ENCODE measurements at places on chromosomes 12 and 14. TPM values are rescaled to one million over a fixed set of nuclear protein-coding genes. Genes with fewer than 3 reads are reported as not detected.

GRCh38 chr14:103316721-103317121, 17.3 kb upstream of the EIF5 start:
- no peak for DNase-seq

DNA sequence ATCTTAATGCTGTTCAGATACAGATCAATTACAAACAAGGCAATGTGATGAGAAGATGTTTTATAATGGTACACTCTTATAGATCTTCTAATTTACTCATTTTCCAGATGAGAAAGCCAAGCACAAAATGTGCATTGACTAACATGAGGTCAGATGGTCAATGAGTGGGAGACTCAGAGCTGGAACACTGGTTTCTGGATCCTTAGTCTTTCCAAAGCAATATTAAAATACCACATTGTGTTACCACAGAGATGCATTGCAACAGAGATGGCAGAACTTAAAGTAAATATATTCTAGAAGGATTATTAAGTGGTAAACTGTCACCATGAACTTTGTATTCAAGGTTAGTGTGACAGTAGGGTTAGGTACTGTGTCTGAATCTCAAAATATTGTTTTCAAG, 113.6 kb downstream of the SLC15A5 start:
- no peak for DNase-seq

Gene PIANP
- total RNA-seq, result 0.52 TPM

Gene C14orf132
- total RNA-seq, result 0.58 TPM
